ENCODE measurements at places on chromosomes 1 and 21.
A peak's percentile ranks its signal among the peaks of the same experiment; 100 is the strongest.

GRCh38 chr1:1960480-1961196 is 41.6 kb upstream of the TMEM52 start:
- DNase-seq, result no peak

- DNase-seq, result no peak
These were observed 6.4 kb upstream of the SPATC1L start for GRCh38 chr21:46190491-46191131.

GRCh38 chr1:71413441-71414175 is 332.8 kb upstream of the ZRANB2 start:
- DNase-seq, result no peak

GRCh38 chr1:161085165-161085564 is 4.2 kb downstream of the NECTIN4 start:
- no peak for DNase-seq

- DNase-seq, result no peak
These were observed 29.8 kb upstream of the CFAP298 start for GRCh38 chr21:32641710-32642698.

- DNase-seq, result no peak
These were observed 110.5 kb downstream of the GLIS1 start for GRCh38 chr1:53628286-53628955.

GRCh38 chr1:231931846-231932454 is 305.4 kb downstream of the DISC1 start:
- DNase-seq, result no peak

- DNase-seq, result no peak
These were observed 43.8 kb upstream of the KCNE2 start for GRCh38 chr21:34320011-34320410.

- no peak for DNase-seq
These were observed 63.3 kb upstream of the PAXBP1 start for GRCh38 chr21:32834916-32835235.

GRCh38 chr1:20194757-20195461 is 8.6 kb upstream of the PLA2G2C start:
- peak; percentile 20 for DNase-seq

DNA sequence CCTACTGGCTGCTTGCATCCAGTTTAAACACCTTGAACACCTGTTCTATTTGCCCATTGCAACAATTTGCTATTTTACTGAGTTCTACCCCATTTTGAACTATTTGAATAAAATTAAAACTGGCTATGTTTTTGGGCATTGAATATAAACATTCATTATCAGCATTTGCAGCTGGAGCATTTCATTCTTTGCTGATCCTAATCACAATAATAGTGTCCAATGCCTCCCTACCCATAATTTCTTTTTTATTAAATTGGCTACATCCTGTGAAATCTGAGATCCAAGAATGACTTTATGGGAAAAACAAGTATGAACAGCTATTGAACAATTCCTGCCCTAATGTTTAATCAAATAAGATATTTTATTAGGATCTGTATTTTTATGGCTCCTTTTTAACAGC is 447.9 kb downstream of the PLA2G4A start:
- DNase-seq, result no peak

- DNase-seq, result no peak
These were observed 117.5 kb downstream of the PRDM16 start for GRCh38 chr1:3186526-3186921.

- no peak for DNase-seq
These were observed 88.7 kb downstream of the IARS2 start for GRCh38 chr1:220182656-220183055.

DNA sequence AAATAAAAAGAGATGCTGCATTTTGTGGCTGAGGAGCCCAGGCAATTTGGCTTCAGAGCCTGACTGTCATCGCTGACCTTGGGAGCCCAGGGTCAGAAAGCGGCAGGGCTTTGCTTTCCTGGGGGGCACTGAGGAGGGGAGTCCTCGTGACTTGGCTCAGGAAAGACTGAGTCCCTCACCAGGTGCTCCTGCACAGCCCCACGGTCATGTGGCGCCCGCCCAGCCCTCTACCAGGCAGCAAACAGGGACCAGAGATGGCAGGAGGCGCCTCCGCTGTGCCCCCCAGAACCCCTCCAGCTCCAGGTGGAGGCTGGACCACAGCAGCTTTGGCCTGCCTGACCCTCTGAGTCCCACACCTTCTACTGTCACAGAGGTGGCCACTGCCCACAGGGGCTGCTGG is 13.2 kb downstream of the EFHD2 start:
- DNase-seq, result no peak

DNA sequence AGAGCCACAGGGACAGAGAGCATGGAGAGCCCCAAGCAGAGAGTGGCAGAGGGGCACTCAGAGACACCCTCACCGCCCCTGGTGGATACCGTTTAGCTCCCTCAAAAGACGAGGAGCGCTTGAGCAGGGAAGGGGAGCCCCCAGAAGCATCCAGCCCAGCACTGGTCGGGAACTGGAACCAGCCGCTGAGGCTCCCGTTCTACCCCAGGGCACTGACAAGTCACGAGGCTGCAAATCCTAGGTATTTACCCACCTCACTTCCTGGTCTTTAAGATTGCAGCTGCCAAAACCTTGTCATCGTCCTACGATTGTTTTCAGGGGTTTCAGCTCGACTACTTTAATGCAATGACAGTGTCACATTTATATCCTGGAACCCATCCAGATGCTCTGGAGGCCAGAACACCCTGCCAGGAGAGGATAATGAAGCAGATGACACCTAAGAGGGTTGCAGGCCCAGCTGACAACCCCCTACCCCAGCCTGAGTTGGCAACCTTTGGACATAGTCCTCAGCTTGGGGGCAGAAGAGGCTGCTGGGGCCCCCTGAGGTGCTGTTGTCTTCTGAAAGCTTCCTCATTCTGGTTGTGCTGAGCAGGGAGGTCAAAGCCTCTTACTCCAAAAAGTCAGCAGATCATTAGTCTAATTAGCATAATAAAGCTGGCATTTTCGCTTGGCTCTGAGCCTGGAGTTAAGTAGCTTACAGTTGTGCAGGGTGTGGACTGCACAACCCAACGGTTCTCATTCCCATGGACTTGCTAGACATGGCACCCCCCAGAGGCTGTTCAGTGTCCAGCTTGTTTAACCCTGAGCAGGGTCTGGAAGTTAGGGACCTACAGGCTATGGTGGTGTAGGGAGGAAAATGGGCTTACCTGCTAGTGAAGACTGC is 20.6 kb upstream of the BACE2 start:
- DNase-seq, result no peak

DNA sequence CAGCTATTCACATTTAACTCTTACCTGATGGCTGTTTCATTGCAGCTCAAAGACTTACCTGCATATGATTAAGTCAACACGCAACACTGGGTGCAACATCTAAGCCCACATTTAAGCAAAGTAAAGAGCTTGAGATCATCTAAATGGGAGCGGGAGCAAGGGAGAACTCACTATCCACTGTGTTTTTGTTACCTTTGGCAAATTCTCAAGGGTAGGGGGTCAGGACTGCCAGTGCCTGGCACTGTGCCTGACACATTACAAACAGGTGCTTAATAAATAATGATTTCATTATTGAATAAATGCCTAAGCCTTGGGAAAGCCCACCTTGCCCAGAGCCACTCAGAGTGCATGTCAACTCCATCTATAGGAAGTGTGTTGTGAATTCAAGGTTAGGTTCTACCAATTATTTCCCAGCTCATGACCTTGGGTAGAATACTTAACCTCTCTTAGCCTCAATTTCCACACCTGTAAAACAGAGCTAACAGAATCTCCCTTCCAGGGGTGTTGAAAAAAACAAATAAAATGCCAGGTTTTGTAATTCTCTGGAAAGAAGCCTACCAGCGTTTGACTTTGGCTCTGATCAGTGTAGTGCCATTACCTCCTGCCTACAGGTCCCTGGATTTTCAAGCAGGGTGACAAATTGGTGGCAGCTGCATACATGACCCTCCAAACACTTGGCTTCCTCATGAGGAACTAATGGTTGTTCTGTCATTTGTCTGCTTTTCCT is 109.7 kb downstream of the TGFBR3 start:
- no peak for DNase-seq

DNA sequence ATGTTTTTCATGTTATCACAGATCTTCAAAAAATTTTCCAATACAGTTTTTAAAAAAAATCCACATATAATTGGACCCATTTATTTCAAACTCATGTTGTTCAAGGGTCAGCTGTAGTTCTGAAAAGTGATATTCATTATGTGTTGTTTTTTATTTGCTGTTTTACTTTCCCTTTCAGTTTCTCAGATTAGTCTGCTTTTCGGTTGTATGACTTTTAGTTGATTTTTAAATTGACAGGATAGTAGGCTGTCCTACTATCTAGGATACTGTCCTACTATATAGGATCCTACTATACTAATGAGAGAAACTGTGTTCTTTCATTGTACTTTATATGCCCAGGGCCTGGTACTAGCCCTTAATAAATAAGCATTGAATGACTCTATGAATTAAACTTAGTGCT is 33.6 kb upstream of the GPR52 start:
- DNase-seq, result no peak

- DNase-seq, result no peak
These were observed 82.8 kb upstream of the ATP1A1 start for GRCh38 chr1:116290085-116290705.

DNA sequence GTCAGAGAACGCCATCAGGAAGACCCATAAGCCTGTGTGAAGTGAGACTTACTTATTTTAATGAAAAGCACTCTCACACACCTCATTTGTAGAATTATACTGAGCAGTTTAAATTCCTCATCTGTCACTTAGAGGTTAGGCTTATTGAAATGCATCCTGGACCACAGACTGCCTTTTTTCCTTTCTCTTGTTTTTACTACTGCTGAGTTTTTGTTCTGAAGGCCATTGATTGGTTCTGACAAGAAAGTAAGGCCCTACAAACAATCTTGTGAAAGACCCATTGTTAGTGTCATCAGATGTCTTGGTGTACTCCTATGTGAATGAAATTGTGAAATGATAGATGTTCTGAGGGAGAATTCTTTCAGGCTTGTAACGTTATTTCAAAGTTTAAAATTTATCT is 1343.3 kb upstream of the ADGRL2 start:
- DNase-seq, result no peak

- no peak for DNase-seq
These were observed 134.0 kb downstream of the DMRTB1 start for GRCh38 chr1:53592985-53593757.

DNA sequence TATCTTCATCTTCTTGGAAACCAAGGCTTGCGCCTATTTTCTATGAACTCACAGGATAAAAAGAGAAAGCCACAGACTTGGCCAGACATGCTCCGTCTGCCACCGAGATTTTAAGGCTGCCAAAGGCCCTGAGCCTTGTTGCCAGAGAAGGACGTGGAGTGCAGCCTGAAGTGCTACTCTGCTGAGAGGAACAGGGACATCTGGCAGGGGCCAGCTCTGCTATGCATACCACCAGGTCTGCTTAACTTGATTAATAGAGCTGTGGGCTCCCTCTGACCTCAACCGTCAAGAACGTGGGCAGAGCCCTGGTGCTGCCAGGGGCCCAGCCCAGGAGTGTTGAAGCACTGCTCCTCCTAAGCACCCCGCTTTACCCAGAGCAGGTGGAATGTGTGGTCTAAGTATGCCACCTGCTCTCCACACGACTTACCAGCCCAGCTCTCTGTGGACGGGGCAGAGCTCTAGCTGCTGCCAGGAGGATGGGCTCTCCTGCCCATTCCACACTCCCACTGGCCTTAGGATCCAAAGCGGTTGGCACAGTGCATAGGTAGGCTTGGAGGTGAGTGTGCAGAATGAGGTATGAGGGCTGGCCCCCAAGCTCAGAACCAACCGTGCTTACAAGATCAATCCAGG is 10.6 kb downstream of the HCRTR1 start:
- no peak for DNase-seq

- DNase-seq, result no peak
These were observed 109.2 kb downstream of the USP25 start for GRCh38 chr21:15839026-15839425.

- DNase-seq, result no peak
These were observed 680.3 kb downstream of the PLA2G4A start for GRCh38 chr1:187509091-187509490.

- no peak for DNase-seq
These were observed 86.0 kb downstream of the LRRC53 start for GRCh38 chr1:74426208-74426937.

- no peak for DNase-seq
These were observed 337.4 kb downstream of the SRGAP2C start for GRCh38 chr1:121522061-121522759.

DNA sequence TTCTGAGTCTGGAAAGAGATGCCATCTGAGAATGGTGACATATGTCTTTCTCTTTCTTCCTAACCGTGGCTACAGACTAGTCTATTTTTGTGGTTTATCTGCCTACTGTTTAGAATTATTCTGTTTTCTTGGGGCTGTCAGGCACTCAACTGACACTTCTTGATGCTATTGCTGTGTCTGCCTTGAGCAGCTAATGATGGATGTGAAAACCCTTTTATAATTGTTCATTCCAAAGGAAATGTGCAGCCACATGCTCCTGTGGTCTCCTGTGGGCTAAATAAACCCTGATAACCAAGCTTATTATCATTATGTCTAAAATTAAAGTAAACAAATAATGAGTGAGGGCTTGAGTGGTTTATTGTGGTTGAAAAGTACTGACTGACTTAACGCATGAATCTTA is 52.7 kb upstream of the CXADR start:
- no peak for DNase-seq

GRCh38 chr1:176884911-176885310 is 279.6 kb downstream of the ASTN1 start:
- DNase-seq, result no peak

DNA sequence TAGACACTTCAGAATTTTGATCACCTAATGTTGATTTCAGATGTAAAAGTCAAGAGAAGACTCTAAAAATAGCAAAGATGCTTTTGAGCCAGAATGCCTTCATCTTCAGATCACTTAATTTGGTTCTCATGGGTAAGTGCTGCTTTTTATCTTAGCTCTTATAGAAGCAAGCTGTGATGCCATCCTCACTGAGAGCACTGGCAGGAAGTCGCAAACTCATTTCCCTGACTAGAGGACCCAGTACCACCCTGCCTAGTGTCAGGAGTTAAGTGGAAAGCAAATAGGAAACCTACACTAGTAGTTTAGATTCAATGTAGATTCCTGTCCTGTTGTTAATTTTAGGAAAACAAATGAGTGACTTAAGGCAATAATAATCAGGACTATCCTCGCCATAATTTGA is 12.1 kb downstream of the IFNAR2 start:
- DNase-seq, result no peak

DNA sequence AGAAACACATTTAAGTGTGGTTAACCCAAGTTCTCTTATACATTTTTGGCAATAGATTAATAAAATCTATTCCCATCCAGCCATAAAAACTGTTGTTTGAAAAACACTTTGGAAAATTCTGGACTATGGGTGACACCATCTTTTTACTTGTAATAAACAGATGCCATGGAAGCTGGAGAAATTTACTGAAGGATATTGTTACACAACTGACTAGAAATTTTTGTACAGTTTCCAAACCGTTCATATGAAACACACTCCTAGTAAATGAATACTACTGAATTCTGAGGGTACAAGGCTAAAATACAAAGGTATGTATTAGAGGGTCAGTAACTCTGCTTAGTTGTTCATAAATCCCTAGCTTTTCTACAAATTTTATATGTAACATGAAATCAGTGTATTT is 48.7 kb downstream of the TRIM33 start:
- no peak for DNase-seq

DNA sequence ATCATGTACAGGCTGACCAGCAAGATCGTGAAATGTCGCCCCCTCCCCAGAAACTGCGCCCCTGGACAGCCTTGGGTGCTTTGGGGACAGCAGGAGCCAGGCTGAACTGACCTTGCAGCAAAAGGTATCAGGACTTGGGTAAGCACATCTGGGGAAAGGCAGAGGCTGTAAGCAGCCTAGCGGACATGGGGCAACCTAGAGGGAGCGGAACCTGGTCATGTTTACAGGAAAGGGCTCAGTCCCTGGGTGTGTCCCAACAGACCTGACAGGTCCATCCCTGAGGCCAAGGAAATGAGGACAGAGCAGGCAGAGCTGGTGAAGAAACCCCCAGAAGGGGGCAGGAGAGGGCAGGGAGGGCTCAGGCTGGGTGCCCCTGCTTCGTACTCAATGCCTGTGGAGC is 3.1 kb upstream of the S100A8 start:
- no peak for DNase-seq
